ENCODE measurements at places on chromosomes 1 and 21.

DNA sequence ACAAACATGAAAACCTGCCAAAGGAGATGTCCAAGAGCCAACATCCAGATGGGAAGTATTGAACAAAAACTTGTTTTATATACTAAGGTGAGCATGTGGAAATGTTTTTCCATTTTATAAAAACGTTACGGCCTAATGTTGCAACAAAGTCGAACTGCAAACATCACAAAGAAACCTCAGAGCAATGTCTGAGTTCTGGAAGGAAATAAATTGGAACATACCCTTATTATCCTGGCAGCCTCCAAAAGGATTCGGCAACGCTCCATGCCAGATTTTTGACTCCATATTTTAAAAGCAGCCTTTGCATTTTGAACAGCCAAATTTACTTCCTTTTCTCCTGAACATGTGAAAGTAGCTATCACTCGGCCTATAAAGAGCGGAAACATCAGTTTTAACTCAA, 3.3 kb downstream of the ALDH9A1 start:
- DNase-seq, result no peak

- peak; percentile 48 for DNase-seq
Observed at GRCh38 chr1:46539972-46540371, 11.5 kb downstream of the KNCN start.

- DNase-seq, result no peak
Observed at GRCh38 chr1:53384796-53385195, 56.9 kb upstream of the LRP8 start.

GRCh38 chr1:214584805-214585766, 17.9 kb upstream of the CENPF start:
- no peak for DNase-seq

GRCh38 chr1:162676087-162676486, 43.8 kb downstream of the DDR2 start:
- no peak for DNase-seq

DNA sequence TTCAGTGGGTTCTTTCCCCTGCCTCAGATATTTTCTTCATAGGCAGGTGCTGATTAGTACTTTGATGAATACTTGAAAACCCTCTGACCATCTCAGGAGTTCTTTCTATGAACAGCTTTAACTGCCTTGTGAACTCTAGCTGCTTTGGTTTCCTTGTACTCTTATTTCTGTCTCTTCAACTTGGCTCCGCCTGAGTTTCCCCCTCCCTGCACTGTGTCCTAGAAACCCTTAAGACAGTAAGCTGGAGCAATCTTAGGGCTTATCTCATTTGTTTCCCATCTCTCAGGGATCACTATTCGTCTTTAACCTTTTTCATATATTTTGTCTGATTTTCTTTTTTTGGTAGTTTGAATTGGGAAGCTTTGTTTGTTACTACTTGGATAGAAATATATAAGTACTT, 99.1 kb downstream of the PKN2 start:
- no peak for DNase-seq

DNA sequence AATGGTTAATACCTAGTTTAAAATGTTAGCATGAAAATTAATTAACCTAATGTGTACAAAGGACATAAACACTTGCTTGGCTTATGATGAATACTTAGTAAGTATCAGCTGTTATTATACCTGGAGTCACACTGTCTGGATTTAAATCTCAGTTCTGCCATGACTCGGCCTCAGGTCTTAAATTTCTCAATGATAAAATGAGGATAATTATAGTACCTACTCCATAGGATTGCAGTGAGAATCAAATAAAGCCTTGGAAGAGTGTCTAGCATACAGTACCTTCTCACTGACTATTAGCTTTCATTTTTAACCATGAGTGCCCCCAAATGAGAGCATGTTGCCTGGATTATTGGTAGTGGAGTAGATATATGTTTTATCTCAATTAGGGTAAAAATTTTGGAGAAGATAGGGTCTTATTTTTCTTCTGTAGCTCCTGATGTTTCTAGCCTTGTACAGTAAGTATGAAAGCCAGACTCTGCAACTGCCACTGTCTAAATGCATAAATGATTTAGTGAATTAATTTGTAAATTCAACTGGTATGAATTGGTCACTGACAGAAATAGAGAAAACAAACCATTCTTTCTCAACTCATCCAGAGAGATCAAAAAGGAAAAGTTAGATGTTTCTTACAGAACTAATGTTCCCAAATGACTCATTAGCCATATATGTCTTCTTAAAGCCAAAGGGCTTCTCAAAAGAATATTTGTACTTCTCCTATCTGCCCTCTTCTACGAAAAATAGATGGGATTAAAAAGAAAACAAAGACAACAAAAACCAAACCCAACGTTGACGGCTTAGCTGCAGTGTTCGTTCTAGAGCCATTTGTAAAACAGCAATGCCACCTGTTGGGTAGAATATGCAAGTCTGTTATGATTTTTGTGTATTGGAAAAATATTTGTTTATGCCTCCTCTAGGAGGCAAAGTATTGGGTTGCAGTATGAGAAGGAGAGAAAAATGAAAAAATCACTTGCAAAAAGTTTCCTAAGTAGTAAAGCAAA, 53.8 kb upstream of the MROH9 start:
- no peak for DNase-seq

GRCh38 chr1:198657550-198658064, 18.8 kb downstream of the PTPRC start:
- DNase-seq, result no peak

- DNase-seq, result no peak
Observed at GRCh38 chr1:152442301-152442700, 28.2 kb upstream of the CRNN start.

DNA sequence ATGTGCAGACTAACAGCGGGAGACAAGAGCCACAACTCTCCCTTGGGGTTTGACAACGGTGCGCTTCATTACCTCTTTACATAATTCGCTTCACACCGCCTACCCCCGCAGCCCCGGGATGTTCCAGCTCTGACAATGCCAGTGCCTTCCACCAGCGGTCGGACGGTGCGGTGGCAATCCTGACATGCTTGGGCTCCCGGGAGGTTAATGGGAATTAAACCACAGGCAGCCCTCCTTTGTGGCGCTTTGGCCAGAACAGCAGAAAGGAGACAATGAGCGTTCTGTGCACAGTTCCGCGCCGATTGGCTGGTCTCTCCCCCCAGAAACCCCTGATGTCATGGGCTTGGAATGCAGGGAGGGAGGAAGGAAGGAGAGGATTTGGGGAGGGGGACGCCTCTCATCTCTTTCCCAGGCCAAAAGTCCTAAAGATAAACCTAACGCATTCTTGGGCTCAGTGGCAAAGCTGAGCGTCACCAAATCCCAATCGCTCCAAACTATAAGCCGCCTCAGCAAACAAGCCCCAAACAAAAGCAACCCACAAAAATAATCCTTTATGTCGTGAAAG, 1.3 kb downstream of the CNN3 start:
- peak; percentile 59 for DNase-seq

- DNase-seq, result no peak
Observed at GRCh38 chr1:225514671-225515081, 86.8 kb upstream of the LBR start.

GRCh38 chr1:9165396-9165795, 36.5 kb upstream of the GPR157 start:
- DNase-seq, result no peak

- no peak for DNase-seq
Observed at GRCh38 chr1:99650030-99650429, 4.1 kb downstream of the PALMD start.

- DNase-seq, result no peak
Observed at GRCh38 chr1:116345843-116346242, 27.2 kb upstream of the ATP1A1 start.

GRCh38 chr1:107889524-107889923, 75.5 kb downstream of the VAV3 start:
- DNase-seq, result no peak

DNA sequence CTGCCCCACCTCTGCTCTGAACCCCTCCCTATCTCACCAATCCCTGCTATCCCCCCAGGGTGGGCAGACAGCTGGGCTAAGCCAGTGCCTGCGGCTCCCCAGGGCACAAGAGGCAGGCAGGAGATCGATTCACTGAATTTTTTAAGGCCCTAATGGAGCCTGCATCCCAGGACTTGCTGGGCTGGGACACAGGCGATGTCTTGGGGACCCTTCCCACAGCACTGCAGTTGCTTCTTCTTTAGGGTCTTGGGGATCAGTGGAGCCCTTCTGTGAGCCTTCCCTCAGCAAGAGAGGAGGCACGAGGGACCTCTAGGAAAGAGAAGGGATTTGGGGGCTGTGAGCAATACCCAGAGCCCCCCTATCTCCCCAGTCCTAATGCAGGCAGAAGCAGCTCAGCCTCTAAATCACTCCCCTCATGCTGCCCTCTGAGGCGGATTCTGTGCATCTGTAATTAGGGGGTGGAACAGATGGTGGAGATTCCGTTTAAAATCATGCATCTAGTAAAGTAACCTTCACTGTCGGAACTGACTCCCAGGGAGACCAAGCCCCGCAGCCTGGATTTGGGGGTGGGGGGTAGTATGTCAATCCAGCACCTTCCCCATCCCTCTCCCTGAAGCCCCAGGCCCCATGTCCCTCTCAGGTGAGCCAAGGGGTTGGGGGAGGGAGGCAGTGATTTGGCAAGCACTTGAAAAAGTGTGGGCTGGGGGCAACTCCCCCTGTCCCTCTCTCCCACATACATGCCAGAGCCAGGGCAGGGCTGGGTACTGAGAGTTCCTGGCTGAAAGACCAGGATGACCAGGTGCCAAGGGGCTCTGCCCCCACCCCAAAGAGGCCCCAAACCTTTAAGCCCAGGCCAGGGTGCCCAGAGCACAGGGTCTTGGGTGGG, 10.0 kb downstream of the AHDC1 start:
- DNase-seq, result no peak

DNA sequence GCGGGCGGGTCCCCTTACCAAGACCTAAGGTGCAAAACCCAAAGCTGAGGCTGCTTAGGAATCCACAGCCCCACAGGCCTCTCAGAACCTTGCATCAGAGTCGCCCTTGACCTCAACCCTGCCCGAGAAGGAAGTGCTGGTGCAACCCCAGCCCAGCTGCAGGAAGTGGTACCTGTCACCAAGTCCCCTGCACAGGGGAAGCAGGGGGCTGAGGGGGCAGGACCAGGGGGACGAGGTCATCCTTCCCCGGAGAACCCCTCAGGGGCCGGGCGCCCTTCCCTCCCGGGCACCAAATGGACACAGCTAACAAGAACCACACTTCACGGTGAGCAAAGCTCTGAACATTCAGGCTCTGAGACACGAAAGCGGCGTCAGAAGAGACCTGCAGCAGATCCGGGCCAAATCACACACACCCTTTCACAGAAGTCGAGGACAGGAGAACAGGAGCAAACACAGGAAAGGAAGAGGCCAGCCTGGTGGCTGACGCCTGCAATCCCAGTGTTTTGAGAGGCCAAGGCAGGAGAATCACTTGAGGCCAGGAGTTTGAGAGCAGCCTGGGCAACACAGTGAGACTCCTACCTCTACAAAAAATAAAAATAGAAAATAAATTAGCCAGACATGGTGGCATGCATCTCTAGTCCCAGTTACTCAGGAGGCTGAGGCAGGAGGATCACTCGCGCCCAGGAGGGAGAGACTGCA, 6.4 kb downstream of the ITGB2 start:
- DNase-seq, result no peak

DNA sequence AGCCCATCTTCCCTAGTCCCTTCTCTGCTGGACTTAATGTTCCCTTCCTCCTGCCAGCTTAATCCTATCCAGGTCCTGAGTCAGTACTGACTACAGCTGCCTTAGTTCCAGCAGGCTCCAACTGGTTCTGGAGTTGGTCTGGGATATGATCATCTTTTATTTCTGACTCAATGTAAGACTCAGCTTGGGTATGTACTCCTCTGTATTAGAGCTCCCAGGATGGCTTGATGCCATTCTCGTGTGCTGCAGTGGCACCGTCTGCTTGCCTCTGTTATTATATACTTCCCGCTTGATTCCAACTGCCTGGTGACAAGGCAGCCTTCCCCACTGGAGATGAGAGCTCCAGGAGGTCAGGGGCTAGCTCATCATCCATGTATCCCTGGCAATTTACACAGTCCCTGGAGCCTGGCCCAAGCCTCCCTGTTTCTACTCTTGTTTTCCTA, 164.4 kb upstream of the DPT start:
- peak; percentile 26 for DNase-seq

GRCh38 chr1:1418464-1419362, 2.4 kb downstream of the ANKRD65 start:
- no peak for DNase-seq

DNA sequence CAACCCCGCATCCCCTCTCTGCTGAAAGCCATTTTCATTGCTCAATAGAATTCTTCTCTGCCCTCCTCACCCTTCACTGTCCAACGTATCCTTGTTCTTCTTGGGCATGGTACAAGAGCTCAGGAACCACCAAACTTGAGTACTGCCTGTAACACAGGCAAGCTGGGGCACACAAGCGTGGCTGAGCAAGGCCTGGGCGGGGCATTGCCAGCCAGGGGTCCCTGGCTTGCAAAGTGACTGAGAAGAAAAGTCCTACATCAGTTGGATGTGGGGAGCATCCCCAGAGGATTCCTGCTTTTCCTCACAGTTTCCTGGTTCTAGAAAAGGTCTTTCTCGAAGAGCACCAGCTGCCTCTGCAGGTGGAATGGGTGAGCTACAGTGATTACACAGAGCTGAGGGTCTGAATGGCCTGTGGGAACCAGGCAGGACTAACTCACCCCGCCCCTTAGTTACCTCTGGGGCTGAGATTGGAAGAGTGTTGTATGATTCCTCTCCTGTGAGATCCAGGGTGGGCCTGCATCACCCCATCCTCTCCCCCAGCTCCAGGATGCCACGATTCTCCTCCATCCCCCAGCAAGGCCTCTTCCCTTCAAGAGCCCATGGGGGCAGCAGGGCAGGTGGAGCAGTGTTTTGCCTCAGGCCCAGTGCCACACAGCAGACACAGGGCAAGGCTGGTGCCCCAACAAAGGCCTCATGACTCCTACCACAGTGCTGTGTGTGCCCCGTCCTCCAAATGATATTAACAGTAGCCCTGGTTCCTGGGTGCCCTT, 121.9 kb downstream of the MATN1 start:
- DNase-seq, result no peak

DNA sequence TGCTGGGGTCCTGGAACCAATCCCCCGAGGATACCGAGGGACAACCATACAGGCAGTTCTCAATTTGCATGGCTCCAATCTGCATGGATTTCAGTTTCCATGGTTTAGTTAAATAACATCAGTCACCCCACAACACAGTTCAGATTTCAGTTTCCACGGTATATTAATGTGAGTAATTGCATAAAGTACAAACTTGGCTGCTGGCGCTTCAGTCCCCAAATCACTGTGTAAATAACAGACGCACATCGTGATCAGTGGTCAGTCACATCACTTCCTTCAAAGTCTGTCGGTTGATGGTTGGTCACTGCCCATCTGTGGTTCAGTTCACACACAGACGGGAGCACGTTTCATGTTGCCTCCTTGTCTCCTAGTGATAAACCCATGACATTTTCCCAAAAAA, 66.4 kb upstream of the LPGAT1 start:
- DNase-seq, result no peak

GRCh38 chr1:192104852-192105251, 53.4 kb upstream of the RGS18 start:
- no peak for DNase-seq

All from posterior cingulate gyrus (tissue), 11 donors.